Stimulated activated CD8-positive, alpha-beta memory T cell treated with anti-CD3 and anti-CD28 coated beads, Interleukin-4, amount 100 ng/mL, for 24 hours (primary cell): ENCODE measurements at places on chromosomes 2 and 18.
A peak's percentile ranks its signal among the peaks of the same experiment; 100 is the strongest.

GRCh38 chr2:179340678-179341077 is 76.0 kb upstream of the SESTD1 start:
- no peak for DNase-seq

DNA sequence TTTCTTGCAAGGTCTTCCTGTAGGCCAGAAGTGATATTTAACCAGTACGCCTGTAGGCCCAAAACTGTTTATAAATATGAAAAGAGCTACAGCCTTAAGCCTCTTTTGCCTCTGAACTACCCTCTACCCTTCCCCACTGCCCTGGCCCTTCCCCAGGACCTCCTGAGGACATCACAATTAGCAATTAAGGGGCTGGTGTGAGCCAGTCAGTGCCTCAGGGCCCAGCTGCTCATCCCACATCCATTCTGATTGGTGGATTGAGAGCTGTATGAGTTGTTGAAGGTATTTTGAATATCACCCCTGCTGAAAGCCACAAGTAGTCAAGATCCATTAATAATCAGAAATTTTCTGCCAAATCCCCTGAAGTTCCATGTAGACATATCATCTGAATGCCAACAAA is 126.3 kb upstream of the TACR1 start:
- no peak for DNase-seq

DNA sequence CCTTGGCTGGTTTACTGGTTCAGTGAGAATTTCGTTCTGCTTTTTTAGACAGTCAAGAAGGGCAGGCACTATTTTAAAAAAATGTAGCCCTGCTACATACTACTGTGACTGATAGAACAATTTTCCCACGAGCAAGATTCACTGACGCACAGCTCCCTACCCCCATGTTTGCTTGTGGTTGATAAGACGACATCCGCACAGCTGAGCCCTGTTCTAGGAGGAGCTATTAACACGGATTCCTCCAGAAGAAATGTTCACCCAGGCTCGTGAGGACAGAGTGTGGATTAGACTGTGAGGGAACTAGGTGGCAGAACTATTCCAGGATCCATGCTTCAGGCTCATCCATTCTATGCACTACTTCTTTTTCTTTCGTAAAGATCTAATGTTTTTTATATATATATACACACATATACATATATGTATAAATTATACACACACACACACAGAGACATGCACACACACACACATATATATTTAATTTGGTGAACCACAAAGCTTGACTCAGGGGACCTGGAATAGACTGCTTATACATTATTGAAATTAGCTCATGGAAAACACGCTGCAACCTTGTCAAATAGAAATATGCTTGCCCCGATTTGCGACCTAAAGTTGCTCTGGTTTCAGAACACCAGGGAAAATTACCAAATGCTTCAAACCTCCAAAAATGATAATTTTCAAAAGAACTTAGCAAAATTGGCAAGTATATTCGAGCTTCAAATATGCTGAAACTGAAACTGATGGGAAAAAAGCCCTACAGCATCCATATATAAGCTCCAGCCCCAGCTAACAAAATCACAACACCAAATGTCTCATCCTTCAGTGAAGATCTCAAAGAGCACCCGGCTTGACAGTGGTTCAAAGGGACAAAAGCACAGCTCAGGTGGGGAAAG is 370.4 kb downstream of the SOCS6 start:
- peak; percentile 5 for DNase-seq

DNA sequence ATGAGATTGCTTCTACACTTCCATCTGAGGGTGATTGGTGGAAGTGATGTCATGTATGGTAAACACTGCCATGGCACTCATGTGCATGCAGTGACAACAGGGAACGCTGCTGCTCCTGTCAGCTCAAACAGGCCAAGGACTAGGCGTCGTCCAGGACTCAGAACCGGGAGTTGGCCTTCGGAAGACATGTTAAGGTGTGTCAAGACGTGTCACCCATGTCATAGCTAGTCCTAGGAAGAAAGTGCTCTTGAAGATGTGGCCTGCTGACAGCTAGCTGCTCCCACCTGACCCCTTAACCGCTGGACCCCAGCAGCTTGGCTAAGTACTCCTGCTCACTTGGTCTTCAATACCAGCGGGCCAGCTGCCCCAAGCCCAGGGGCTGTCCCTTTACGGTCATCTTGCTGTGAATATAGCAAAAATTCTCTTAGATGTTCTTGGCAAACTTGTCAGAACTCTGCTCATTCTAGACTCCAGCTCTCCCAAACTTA is 6.3 kb upstream of the NOSTRIN start:
- DNase-seq: no peak

DNA sequence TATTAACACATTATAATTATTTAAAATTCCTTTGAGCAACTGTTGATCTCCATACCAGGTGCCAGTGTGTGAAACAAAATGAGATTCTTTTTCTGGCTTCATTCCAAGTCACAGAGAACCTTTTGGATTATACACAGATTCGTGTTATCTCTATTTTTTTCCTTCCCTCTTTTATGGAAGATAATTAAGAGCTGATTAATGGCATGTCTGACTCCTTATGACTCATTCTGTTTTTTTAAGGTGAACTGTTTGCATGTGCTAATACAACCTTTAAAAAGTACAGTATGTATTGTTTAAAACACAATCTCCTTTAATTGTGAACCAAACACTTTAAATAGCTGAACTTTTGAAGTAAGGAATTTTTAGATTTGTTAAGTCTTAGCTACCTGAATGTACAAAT is 39.3 kb downstream of the PELI1 start:
- no peak for DNase-seq

GRCh38 chr2:202847693-202848524 is 23.7 kb downstream of the ICA1L start:
- DNase-seq: no peak

DNA sequence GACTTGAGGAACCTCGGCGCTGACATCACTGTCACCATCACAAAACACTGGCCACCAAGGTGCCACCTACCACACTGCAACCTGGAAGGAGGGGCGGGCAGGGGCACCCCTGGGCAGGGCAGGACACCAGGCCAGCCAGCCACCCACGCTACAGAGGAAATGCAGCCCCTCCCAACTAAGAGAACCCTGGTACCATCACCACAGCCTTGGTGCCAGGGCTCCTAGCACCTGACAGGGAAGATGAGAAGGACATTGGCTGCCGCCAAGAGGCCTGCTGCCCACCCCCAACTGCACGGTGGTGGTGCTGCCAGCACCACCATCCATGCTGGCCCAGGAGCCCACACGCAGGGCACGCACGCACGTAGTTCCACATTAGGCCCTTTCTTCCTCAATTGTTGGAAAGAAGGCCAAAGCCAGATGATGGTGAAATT is 88.7 kb downstream of the HDAC4 start:
- DNase-seq: no peak

GRCh38 chr2:224333726-224334482 is 68.0 kb downstream of the FAM124B start:
- no peak for DNase-seq

GRCh38 chr2:173239644-173240043 is 115.0 kb upstream of the CDCA7 start:
- DNase-seq: no peak

DNA sequence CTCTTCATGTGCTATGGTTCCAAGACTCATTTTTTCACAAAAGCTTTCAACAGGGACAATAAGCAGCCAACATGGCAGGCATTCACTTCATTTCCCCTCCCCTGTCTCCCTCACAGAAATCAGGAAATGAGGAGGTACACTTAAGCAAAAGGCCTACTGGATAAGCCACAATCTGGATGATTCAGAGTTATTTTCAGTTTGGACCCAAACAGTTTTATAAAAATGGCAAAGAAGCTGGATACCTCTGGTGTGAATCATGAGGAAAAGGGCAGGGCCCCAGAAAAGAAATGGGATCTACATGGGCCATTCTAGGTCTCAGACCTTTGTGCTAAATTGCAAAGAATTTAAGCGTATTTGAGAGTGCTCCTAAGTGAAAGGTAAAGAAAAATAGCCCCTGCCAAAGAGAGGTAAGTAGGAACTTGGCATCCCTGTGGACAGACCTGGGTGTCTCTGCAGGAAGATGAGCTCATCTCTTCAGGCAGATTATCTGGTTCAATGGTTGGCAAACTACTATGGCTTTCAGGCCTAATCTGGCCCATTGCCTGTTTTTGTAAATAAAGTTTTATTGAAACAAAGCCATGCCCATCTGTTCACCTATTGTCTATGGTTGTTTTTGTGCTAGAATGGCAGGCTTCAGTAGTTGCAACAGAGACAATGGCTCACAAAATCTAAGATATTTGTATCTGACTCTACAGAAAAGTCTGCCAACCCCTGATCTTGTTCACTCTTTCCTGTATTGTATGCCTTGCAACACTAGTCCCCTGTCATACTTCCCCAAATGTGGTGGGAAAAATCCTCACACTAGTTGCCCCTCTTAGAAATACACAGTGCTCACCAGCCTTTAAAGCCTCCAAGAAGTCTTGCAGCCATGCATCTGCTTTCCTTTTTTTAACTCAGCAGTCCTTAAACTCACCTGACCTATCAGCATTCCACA is 315.0 kb downstream of the ALK start:
- no peak for DNase-seq

DNA sequence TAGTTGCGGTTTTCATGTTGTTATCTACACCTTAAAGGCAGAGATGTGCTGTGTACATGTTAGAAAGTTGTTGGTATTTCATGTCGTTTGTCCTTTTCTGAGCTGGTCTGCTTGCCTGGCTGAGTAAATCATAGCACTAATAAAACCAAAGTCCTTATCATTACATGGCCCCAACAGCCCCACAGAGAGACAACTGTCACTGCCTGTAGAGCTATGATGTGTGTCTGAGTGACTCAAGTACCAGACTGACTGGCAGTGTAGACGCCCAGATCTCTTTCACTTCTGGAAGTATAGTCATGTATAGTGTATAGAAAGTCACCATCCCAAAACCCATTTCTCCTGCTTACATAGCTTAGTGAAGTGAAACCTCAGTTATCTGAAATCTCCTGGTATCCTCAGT is 4.3 kb downstream of the SOCS6 start:
- no peak for DNase-seq

DNA sequence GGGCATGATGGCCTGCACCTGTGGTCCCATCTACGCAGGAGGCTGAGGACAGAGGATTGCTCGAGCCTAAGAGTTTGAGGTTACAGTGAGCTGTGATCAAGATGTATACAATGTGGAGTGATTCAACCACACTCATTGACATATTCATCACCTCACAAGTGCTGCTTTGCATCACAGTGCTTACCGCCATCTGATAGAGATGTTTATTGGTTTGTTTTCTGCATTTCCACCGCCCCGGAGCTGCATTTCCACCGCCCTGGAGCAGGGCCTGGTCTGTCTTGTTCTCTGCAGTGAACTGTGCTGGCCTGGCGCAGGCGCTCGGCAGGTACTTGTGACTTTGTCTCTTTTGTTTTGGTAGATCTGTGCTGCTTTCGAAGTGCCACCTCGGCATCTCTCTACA is 96.0 kb downstream of the SMAD7 start:
- no peak for DNase-seq

- DNase-seq: no peak
Observed at GRCh38 chr2:180359522-180360282, 352.6 kb upstream of the CWC22 start.

GRCh38 chr2:68964282-68964681 is 10.2 kb upstream of the GKN1 start:
- no peak for DNase-seq

- no peak for DNase-seq
Observed at GRCh38 chr18:6737833-6738232, 8.3 kb downstream of the ARHGAP28 start.

- DNase-seq: no peak
Observed at GRCh38 chr2:196440413-196440812, 199.1 kb upstream of the CCDC150 start.

DNA sequence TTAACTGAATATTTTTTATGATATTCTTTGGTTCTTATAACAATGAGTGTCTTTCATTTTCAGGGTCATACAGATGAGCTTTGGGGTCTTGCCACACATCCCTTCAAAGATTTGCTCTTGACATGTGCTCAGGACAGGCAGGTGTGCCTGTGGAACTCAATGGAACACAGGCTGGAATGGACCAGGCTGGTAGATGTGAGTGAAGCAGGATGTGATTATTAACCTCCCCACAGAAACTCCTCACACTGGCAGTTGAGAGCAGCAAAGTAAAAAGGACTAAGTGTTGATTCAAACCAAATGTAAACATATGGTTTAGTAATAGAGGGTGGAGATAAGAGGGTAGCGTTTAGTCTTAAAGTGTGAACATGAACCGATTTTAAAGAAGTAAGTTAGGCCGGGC is 57.8 kb downstream of the COX7A2L start:
- no peak for DNase-seq

GRCh38 chr2:207768866-207769596 is 675 bp downstream of the FZD5 start:
- no peak for DNase-seq

DNA sequence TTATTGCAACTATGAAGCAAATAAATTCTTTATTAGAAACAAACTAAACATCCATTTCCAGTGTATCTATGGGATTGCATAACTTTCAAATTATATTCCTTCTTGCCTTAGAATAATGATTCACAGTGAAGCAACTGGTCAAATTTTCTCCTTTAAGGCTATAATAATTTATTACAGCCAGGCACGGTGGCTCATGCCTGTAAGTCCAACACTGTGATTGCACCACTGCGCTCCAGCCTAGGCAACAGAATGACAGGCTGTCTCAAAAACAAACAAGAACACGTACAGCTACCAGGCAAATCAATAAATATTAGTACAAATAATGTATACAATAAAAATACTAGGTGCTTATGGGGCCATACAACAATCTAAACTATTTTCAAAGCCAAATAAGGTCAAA is 1416.2 kb downstream of the LRP1B start:
- no peak for DNase-seq

- DNase-seq: no peak
Observed at GRCh38 chr2:45782986-45783385, 131.5 kb downstream of the PRKCE start.

GRCh38 chr2:70212298-70212932 is 21.6 kb upstream of the C2orf42 start:
- DNase-seq: no peak

DNA sequence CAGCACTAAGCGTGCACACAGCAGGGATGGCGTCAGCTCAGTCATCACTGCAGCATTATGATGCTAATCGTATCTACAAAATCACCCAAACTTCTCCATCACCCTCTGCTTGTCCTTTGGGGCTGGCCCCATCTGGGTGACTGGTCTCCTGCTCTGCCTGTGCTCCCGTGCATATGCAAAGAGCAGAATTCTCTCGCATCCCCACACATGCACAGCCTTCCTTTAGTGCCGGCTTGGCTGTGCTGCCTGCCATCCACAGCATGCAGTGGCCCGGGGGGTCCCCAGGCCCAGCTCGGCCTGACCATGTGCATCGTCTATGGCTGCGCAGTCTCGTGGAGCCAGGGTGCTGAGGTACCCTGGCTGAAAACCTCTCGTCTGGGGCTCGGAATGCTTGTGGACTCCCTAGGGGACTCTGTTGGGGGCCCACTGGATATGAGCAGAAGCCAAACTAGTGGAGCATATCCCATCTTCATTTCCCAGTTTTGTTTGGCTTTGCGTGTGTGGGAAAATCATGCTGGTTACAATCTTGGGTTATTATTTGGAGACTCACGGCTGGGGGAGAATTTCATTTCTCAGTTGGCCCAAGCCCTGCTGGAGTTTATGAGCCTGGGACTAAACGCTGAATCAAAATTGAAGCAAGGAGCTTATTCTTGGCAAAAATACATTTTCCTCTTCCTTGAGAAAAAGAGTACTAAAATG is 70.9 kb upstream of the HS6ST1 start:
- no peak for DNase-seq

GRCh38 chr2:176096986-176097819 is 2.4 kb upstream of the HOXD12 start:
- peak; percentile 35 for DNase-seq
